ENCODE measurements at places on chromosomes 1 and 21. TPM values are rescaled to one million over a fixed set of nuclear protein-coding genes. Genes with fewer than 3 reads are reported as not detected.

DNA sequence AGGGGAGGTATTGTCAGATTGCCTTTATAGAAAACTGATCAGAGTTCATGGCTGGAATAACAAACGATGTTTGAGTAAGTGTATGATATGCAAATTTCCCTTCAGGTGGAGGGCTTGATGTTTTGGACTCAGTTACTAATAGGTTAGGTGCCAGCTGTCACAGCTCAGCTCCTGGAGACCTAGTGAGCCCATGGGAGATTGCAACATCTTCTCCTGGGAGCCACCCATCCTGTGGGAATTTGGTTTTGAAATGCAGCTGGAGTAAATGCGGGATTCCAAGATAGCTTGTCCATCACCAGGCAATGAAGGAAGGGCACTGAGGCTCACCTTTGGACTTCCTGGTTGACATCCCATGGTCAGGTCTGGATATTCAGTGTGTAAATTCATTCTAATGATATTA is 211.4 kb upstream of the NRIP1 start:
- no peaks in the 10 kb centered on the region for H3K4me1 ChIP-seq
- H3K4me3 ChIP-seq = no peak overlapping the region
- H3K27me3 ChIP-seq = no peaks in the 10 kb centered on the region
- H3K27ac ChIP-seq = no peak overlapping the region
- H3K36me3 ChIP-seq = no peaks in the 10 kb centered on the region

- peaks cover 57% of the 10 kb centered on the region for H3K36me3 ChIP-seq
- no peaks in the 10 kb centered on the region for H3K27me3 ChIP-seq
- peak overlapping the region; percentile 83 for H3K4me3 ChIP-seq
- DNase-seq = no peak
- H3K4me1 ChIP-seq = no peaks in the 10 kb centered on the region
Measured at GRCh38 chr1:226061068-226061840, 1.3 kb upstream of the H3-3A start.

DNA sequence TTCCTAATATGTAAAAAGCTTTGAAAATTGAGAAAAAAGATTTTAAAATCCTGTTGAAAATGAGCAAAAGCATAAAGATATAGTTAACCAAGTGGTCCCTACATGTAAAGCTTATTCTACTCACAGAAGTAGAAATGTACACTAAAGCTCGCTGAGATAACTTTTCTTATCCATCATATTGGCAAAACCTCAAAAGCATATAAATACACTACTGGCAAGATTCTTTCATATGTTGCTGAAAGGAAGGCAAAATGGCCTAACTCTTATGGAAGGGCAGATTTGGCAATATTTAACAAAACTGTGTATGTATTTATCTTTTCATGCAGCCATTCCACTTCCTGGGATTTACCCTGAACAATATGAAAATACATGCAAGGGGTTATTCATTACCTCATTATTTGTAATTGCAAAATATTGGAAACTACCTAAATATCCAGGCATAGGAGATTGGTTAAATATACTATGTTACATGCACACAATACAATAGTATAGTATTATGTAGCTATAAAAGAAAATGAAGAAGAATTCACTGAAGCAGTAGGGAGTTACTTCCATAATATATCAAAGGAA is 43.2 kb upstream of the LYPLAL1 start:
- no peak overlapping the region for H3K27ac ChIP-seq
- no peaks in the 10 kb centered on the region for H3K36me3 ChIP-seq
- no peak overlapping the region for H3K4me3 ChIP-seq
- DNase-seq = no peak
- no peaks in the 10 kb centered on the region for H3K27me3 ChIP-seq
- no peaks in the 10 kb centered on the region for H3K4me1 ChIP-seq

DNA sequence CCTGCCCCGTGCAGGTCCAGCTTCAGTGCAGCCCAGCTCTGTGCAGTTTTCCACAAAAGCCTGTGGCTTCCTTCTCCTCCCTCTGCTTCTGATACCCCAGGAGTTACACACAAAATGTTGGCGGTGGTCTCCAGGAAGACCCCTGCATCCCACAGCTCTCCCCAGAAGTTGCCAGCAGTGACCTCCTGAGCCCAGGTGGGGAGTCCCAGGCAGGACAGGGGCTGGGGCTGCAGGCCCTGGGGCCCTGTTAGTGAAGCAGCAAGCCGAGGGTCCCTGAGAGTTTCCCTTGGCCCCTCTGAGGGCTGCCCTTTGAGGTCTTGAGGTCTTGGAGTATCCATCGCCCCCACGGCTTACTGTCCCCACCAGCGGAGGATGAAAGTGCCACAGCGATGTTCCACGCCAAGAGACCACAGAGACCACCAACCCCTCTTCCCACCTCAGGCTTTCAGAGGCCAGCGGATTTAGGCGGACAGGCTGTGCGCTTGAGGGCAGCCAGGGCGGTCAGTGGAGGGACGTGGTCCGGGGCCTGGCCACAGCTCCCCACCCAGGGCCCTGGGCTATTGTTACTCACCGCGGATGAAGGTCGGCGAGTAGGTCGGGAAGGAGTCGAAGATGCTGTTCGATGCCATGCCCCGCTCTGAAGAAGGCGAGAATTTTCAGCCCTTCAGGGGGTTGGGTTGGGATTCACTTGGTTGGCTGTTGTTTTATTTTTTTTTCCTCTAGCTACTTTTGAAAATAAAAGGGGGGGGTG is 34.0 kb upstream of the RUNX3 start:
- no peaks in the 10 kb centered on the region for H3K27me3 ChIP-seq
- H3K4me3 ChIP-seq = no peak overlapping the region
- DNase-seq = no peak

GRCh38 chr1:107473065-107473464 is 332.2 kb downstream of the NTNG1 start:
- no peak overlapping the region for H3K27ac ChIP-seq
- H3K4me3 ChIP-seq = no peak overlapping the region
- no peaks in the 10 kb centered on the region for H3K36me3 ChIP-seq
- no peak for DNase-seq
- H3K27me3 ChIP-seq = no peaks in the 10 kb centered on the region
- H3K4me1 ChIP-seq = no peaks in the 10 kb centered on the region

- H3K27ac ChIP-seq = no peak overlapping the region
- H3K27me3 ChIP-seq = no peaks in the 10 kb centered on the region
- H3K4me3 ChIP-seq = no peak overlapping the region
- no peaks in the 10 kb centered on the region for H3K36me3 ChIP-seq
- no peaks in the 10 kb centered on the region for H3K4me1 ChIP-seq
Measured at GRCh38 chr1:17723684-17724083, 31.4 kb upstream of the ACTL8 start.

- no peak for DNase-seq
- H3K27me3 ChIP-seq = no peaks in the 10 kb centered on the region
- no peaks in the 10 kb centered on the region for H3K36me3 ChIP-seq
- no peaks in the 10 kb centered on the region for H3K4me1 ChIP-seq
Measured at GRCh38 chr1:55399346-55399745, 184.2 kb upstream of the USP24 start.

The FCRL4 gene
- not detected for total RNA-seq

The TSACC gene
- total RNA-seq = 2.4 TPM

The NAV1 gene
- 21.6 TPM for total RNA-seq

The REN gene
- total RNA-seq = not detected

The TRABD2B gene
- total RNA-seq = 2.3 TPM

The BEND5 gene
- total RNA-seq = 5.6 TPM
